ENCODE measurements at places on chromosomes 5 and 9.

DNA sequence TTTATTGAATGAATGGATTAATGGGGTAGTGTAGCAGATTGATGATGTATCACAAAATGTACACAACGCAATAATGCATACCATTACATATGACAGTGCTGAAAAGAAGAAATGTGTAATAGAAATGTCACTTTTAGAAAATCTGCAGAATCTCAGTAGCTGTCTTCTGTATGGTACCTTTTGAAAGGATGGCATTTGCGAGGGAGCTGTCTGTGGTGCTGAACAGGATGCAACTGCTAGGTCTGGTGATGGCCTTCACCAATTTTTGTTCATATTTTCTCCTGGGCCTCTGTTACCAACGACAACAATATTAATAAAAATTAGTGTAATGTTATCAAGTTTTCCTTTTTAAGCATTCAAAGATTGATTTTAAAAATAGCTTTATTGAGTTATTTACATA lies 36.2 kb upstream of the OTULIN start:
- DNase-seq = no peak

- DNase-seq = no peak
Measured at GRCh38 chr5:145223582-145223981, 611.6 kb downstream of the PRELID2 start.

DNA sequence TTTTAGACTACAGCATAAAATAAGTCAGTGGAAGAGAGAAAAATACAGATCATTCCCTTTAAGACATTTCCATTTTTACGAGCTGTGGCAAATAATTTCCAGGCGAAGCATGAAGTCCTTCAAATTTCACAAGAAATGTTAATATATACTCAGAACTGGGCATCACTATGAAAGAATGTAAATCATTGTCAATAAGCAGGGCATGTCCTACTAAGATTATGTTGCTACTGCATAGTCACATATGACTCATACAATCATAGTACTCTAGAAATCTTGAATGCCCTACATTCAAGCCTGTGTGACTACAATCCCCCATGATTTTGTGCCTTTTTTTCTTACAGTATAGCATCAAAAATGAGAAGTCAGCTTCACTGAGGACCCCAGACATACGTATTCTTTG lies 485.2 kb upstream of the FTMT start:
- no peak for DNase-seq

GRCh38 chr9:68653141-68653595 lies 51.9 kb upstream of the PIP5K1B start:
- no peak for DNase-seq

DNA sequence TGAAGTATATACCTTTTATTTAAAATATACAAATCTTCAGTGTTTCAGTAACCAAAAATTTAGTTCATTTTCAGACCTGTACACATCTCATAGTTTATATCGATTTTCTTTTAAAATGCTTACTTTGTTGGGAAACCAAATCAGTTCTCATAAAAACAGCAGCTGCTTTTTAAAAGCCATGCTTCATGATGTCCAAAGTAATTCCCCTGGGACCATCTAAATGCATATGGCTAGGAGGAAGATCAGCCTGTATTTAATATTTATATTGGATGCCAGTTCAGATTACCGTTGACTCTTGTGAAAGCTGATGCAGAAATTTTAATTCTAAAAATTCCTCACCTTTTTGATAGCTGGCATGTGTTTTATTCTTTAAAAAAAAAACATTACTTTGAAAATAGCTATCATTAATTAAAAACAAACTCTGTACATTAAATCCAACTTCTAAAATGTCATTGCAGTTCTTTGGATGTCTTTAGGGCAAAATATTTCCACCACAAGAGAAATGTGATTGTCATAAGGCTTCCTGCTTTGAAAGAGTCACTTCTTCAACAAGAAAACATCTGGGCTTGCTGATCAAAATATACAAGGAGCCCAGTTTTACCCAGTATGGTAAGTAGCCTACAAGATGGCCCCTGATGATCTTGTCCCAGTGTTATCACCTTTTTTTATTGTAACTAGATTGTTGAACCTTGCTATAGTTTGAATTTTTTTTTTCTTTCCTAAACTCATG lies 1242.9 kb upstream of the CDH6 start:
- DNase-seq = no peak

DNA sequence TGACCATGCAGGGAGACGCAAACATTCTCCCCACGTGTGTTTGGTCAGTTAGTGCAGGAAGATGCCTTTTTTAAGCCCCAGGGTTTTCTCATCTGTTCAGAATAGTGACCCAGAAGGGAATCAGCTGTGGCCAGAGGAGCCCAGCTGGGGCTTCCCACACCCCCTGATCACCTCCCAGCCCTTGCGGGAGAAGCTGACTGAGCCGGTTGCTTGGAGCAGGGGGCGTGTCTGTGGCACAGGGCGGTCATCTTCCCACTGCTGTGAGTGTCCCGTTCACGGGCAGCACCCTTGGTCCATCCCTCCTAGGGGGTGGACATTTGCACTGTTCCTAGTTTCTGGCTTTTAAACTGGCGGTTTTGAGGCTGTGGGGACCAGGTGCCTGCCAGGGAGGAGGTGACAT lies 69.7 kb downstream of the NEK6 start:
- no peak for DNase-seq

GRCh38 chr5:145316282-145316681 lies 518.9 kb downstream of the PRELID2 start:
- no peak for DNase-seq

GRCh38 chr9:546797-547223 lies 294.7 kb upstream of the DMRT1 start:
- peak; percentile 14 for DNase-seq

- no peak for DNase-seq
Measured at GRCh38 chr5:132840313-132840712, 9.9 kb upstream of the SHROOM1 start.

Measured in NCI-H1105 (cell line).